ENCODE measurements at places on chromosomes 5 and 9. TPM values are rescaled to one million over a fixed set of nuclear protein-coding genes. Genes with fewer than 3 reads are reported as not detected.

DNA sequence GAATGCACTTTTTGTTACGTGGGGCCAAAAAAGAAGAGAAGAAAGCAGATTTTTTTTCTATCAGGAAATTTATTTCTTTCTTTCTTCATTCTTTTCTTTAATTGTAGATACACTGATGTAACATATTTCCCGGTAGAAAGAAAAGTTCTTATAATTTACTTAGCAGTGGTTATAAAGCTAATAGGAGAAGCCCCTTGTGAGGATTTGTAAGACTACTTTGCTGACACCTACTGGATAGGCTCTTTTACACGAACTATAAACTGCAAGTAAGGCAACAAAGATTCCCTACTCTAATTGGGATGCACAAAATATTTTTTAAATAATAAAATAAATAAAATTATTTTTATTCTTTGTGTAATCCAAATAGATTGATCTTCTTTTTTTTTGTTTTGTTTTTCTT lies 284.4 kb downstream of the DNAH5 start:
- DNase-seq, result no peak

DNA sequence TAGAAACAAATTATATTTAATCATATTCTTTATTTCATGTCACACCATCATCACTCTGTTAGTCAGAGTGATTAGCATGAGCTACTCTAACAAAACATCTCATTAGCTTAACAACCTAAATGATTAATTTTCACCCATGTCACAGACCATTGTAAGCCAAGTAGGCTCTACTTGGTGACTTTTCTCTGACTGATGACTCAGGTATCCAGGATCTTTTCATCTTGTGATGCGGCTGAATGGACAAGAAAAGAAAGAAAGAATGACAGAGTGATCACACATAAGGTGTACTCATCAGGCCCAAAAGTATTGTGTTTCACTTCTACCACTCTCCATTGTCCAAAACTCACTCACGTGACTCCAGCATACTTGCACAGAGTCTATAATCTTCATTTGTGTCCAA lies 299.3 kb downstream of the ANXA1 start:
- DNase-seq, result no peak

ARL10 gene
- total RNA-seq, result 12.3 TPM

- no peak for DNase-seq
Measured at GRCh38 chr5:136011414-136012001, 17.3 kb upstream of the TGFBI start.

CDK9 gene
- total RNA-seq, result 80.4 TPM

MROH2B gene
- total RNA-seq, result not detected

- DNase-seq, result no peak
Measured at GRCh38 chr9:135714242-135715055, 12.5 kb downstream of the KCNT1 start.

- no peak for DNase-seq
Measured at GRCh38 chr9:120344230-120344629, 235.7 kb downstream of the CDK5RAP2 start.

DNA sequence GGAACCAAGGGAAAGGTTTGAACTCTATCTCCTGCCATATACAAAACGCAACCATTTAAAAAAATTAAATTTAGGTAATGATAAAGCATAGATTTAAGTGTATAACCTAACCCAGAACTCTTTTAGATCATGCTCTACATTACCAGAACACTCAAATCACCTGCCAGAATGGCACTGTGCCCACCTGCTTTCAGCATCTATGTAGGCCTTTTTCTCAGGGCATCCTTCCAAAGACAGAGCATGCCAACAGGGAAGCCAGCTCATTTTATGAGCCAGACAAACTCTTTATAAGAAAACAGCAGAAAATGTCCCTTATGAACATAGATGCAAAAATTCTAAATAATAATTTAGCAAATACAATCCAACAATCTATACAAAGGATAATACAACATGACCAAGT lies 47.9 kb upstream of the SMAD5 start:
- DNase-seq, result no peak

ASS1 gene
- total RNA-seq, result 8.6 TPM

DNA sequence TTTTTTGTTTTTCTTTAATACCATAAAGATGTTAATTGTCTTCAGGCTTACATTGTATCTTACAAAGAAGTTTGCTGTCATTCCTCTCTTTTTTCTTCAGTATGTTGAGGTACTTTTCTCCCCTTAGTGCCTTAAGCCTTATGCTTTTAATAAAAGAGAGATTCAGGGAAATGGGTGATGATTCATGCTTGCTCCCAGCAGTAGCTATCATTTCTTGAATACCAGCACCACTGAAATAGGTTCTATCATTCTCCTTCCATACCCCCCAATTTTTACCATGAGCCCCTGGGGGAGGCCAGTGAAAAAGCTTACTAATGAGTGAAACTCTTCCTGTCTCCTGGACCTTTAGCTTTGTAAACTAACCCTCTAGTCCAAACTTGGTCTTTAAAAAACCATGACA lies 165.0 kb downstream of the FBXL7 start:
- no peak for DNase-seq

DNA sequence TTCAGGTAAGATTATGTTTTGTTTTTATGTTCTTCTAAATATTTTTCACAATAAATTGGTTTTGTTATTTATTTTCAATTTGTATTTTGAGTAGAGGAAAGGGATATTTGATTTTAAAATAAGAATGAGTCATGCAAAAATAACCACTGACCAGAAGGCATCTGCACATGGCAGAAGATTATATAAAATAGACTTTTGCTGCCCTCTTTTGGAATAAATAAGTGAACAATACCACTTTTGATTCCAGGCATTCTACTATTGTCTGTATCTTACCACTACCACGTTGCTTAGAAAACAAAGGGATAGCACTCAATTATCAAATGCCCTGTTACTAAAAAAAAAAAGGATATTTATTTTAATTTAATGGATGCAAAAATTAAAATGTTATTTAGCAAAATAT lies 227.3 kb upstream of the ITGA1 start:
- no peak for DNase-seq

DNA sequence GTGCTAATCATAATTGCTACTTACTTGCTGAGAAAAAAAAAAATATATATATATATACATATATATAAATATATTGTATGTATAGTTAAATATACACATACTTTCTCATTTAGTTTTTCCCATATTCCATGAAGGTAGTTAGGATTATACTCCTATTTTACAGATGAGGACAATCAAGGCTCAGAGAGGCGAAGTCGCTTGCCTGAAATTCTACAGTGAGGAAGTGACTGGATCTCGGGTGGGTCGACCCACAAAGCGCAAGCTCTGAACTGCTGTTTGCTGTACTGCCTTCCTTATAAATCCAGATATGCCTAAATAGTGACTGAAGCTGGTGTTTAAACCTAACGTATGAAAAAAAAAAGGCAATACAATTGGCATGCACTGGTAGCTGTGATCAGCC lies 148.3 kb upstream of the TBC1D2 start:
- DNase-seq, result no peak

F12 gene
- 3.4 TPM for total RNA-seq

GRCh38 chr9:133690081-133690561 lies 48.0 kb downstream of the SARDH start:
- no peak for DNase-seq

- no peak for DNase-seq
Measured at GRCh38 chr5:43973318-43973717, 370.3 kb downstream of the NNT start.

DNA sequence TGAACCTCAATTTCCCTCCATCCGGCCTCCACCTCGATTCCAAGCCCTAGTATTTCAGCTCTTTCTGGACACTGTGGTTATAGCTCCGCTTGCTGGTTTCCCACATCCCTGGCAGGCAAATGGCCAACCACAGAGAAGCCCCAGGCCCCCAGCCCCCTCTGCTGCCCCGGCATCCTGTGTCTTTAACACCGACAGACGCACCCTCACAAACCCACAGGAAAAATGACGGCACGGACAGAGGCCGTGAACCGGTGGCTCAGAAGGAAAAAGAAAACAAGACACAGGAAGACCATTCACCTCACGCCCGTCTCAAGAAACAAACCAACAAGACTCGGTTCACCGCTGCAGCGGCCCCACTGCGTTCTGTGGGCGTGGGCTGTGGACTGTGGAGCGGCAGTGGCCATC lies 1.5 kb upstream of the CLIC3 start:
- no peak for DNase-seq

DNA sequence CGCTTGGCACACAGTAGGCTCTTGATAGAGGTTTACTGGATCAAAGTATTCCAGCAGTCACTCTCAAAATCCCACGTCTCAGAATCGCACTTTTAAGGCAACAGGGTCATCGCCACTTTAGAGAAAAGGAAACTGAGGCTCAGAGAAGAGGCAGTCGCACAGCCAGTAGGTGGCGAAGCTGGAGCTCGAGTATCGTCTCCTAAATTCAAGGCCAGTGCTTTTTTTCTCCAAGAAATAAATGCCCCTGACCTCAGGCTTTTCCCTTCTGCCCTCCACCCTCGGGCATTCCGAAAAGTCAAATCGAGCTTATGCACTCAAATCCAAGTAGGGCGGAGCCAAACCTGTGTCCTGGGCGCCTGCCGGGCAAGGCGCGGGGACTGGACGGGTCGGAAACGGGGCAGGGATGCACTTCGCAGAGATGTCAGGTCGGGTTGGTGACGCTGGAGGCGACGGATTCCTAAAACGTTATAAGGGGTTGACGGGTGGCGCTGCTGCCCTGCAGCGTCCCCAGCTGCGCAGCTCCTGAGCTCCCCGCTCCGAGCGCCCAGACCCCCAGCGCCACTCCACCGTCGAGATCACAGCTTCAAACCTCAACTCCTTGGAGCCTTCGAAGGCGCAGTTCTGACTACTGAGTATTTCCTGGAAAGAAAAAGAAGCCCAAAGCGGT lies 4.7 kb upstream of the FOXB2 start:
- peak; percentile 16 for DNase-seq

GRCh38 chr5:90845723-90846554 lies 287.3 kb downstream of the ADGRV1 start:
- no peak for DNase-seq

DNA sequence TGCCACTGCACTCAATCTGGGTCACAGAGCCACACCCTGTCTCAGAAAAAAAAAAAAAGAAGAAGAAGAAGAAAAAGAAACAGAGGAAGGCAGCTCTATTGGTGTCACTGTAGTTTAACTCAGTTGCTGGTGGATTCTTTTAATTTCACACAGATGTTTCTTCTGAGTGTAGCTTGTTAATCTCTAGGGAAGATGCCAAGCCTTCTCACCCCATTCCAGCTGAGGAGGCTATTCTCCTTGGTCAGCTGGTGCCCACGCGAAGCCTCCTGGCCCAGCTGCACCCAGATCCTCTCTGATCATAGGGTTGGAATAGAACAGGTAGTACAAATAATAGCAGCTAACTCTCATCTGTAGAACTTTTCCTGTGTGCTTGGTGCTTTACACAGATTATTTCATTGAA lies 113.8 kb upstream of the SPRY4 start:
- no peak for DNase-seq

SSBP2 gene
- total RNA-seq, result 21.4 TPM

- no peak for DNase-seq
Measured at GRCh38 chr9:127738666-127739065, 3.6 kb upstream of the TOR2A start.

GRCh38 chr5:17890501-17890900 lies 256.2 kb downstream of the TAF11L14 start:
- no peak for DNase-seq

DNA sequence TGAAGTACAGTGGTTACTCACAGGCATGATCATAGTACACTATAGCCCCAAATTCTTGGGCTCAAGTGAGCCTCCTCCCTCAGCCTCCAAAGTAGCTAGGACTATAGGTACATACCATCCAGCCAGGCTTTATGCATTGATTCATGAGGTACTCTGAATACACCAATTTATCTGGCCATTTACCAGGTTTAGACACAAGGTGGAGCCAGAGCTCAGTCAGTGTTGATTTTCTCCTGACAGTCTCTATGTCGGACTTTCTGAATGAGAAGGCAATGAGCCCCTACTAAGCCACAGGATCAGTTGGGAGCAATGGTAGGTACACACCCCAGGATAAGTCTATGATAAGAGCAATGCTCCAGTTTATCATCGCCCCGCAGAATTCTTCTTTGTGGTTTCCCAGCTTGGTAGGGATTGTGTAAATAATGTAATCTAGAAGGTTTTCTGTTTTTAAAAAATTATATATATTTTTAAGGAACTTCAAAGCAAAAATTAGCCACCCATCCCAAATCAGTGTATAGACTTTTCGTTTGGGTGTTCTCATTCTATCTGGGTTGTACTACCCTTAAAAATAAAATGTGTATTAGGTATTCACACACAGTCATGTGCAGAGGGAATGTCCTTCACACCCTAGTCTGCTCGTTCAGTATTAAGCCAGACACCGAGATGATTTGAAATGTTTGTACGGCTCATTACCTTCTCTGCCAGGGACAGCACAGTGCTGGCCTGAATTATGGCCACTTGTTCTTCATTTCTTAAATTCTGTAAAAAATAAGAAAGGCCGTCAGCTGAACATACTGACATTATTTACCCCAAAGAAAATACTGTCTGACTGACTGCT lies 118.4 kb upstream of the DPYSL3 start:
- DNase-seq, result peak; percentile 66

DNA sequence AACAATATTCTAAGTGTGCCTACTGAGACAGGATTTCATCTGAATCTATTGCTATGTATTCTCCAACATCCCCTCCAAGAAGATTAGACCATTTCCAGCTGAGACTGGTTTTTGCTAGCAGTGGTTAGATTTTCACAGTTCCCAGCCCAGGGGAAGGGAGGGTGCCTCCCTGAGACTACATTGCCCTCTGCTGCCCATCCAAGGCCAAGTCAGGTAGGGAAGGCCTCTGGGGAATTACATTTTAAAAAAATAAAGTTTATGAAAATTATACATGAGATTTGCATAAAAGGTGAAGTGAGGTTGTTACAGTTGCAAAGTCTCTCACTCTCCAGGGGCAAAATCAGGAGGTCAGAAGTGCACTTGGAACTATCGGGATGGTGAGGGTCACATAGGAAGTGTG lies 28.0 kb upstream of the SYK start:
- DNase-seq, result no peak

DNA sequence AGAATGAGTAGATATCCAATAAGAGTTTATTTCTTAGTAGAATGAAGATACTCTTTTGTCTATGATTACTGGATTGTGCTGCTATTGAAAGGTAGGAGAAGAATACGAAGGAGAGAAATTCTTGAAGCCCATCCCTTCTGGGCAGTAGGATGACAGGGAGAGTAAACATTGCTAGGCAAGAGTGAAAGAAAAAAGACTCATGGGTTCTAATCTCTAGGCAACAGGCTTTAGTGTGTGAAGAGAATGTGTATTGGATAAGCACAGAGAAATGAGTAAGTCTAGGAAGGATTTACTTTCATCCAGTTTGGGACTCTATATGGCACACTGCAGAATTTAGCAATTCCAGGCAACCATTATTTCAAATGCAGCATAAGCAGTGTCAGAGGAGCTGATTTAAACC lies 216.0 kb downstream of the GABRG2 start:
- DNase-seq, result no peak

GMCL2 gene
- not detected for total RNA-seq

GRCh38 chr5:62322484-62322883 lies 16.5 kb downstream of the KIF2A start:
- DNase-seq, result no peak

DNA sequence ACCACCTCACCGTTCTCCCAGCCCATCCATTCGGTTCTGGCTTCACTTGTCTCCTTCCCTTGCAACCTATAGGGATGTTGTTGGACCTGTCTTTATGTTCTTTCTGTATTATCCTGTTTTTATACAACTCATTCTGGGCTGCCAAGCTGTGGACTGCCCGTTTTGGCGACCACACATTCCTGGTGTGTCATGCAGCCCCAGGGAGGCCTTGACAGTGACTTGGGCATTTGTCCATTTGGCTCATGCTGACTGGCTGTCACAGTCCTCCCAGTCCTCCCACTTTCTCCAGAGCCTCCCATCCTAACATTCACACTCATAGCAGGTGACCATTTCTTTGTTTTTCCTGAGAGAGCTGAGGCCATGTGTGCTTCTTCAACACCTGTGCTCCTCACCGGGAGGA lies 136.4 kb downstream of the SLF1 start:
- no peak for DNase-seq

- no peak for DNase-seq
Measured at GRCh38 chr9:134642385-134643181, 980 bp downstream of the COL5A1 start.

All from activated CD4-positive, alpha-beta T cell treated with anti-CD3 and anti-CD28 coated beads for 36 hours (primary cell).